ENCODE measurements at places on chromosomes 7 and 10. TPM values are rescaled to one million over a fixed set of nuclear protein-coding genes. Genes with fewer than 3 reads are reported as not detected.

HOXA1 gene
- 0.32 TPM for total RNA-seq

PRR15 gene
- total RNA-seq: 1.3 TPM

- no peak for DNase-seq
Observed at GRCh38 chr10:98667081-98667480, 220.3 kb upstream of the HPS1 start.

DNA sequence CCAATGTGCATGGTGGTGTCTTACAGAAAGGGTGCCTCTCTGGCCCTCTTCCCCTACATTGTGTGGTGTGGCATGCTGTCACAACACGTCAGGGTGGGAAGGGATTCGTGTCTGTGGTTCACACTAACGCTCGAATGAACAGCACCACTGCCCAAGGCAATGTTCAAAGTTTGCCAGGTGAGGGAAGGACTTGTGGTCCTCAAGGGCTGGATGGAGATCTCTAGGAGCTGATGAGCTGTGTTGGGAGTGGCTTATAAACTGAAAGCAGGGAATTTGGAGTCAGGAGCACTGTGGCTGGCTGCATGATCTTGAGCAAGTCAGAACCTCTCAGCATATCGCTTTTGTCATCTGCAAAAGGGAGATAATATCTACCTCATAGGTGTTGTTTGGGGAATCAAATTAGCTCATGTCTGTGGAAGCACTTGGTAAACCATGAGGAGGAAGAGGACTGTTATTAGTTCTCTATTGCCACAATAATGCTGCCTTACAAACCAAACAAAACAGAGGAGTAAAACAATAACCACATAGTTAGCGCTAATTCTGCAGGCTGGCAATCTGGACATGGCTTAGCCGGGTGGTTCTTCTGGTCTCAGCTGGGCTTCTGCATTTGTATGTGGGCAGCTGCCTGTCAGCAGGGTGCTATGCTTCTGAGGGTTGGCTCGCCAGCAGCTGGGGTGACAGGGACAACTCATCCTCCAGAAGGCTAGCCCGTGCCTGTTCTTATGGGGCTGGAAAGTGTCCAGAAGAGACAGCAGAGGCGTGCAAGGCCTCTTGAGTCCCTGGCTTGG lies 22.9 kb upstream of the C10orf105 start:
- no peak for DNase-seq

GRCh38 chr7:26659121-26659520 lies 205.3 kb downstream of the SKAP2 start:
- DNase-seq: no peak

GRCh38 chr7:127997226-127997922 lies 33.9 kb downstream of the LRRC4 start:
- DNase-seq: no peak

- no peak for DNase-seq
Observed at GRCh38 chr7:30450983-30451497, 27.5 kb downstream of the NOD1 start.

GRCh38 chr10:133292919-133293809 lies 15.5 kb downstream of the TUBGCP2 start:
- peak; percentile 42 for DNase-seq

- DNase-seq: peak; percentile 96
Observed at GRCh38 chr10:91617072-91617609, 15.7 kb downstream of the PPP1R3C start.

Measured in fibroblast of villous mesenchyme (primary cell).